ENCODE measurements at places on chromosomes 13 and 19.

DNA sequence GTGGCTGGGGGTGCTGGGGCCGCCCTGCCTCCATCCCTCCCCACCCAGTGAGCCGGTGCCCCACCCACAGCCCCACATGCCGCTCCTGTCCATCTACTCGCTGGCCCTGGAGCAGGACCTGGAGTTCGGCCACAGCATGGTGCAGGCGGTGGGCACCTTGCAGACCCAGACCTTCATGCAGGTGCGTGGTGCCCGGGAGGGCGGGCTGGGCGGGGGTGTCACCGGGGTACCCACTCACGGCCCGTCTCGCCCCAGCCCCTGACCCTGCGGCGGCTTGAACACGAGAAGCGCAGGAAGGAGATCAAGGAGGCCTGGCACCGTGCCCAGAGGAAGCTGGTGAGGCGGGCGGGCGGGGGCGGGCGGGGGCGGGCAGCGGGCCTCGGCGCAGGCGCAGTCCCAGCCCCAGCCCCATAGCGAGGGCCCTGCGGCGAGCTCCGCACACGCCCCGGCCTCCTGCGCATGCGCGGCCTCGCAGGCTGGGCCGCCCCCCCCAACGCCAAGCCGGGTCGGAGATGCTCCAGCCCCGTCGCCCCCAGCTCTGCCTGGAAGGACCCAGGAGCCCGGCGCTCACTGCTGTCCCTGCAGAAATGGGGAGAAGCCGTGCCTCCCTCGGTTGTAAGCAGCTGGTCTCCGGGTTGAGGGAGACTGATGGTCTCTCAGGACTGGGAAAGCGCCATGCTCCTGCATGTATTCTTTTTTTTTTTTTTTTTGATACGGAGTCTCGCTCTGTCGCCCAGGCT is 7.7 kb downstream of the ARHGAP45 start:
- peak; percentile 80 for DNase-seq

- DNase-seq = no peak
Observed at GRCh38 chr19:55690109-55690768, 15.2 kb downstream of the EPN1 start.

DNA sequence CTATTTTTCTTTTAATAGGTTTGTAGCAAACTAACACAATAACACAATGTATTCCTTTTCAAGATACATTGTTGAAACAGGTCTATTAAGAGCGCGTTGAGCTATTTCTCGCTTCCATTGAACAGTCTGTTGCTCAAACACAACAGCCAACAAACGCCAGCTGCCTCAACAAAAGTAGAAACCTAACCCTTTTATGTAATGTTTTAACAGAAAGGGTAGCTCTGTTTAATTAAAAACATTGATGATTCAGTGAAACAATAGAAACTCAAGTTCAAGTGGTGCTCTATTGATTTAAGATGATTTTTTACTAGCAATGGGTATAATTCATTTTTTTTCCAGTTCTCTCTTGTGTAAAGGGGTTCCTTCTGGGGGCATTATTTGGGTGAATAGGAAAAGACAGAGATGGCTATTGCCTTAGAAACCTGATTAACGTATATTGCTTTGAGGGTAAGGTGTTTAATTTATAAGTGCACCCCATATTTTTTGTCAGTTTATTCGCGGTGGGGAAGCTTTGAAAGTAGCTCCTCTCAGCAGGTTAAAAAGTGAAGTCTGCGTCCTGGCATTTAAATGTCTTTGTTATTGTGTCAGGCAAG is 14.9 kb downstream of the ZIC2 start:
- no peak for DNase-seq

GRCh38 chr13:75461314-75461713 is 20.7 kb downstream of the TBC1D4 start:
- DNase-seq = no peak

DNA sequence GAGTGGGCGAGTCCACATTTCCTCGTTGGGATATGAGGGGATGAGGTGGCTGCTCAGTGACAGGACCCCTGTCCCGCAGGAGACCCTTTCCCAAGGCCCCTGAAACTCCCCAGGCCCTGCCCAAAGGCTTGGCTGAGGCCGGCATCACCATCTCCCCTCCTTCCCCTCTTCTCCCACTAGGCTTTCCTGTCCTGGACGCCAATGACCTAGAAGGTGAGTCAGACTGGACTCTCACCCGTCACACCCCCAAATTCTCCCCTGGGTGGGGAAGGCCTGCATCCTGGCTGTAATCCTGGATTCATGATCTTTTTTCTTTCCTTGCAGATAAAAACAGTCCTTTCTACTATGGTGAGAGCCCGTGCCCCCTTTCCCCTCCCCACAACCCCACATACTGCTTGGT is 5.3 kb downstream of the FXYD3 start:
- DNase-seq = no peak

DNA sequence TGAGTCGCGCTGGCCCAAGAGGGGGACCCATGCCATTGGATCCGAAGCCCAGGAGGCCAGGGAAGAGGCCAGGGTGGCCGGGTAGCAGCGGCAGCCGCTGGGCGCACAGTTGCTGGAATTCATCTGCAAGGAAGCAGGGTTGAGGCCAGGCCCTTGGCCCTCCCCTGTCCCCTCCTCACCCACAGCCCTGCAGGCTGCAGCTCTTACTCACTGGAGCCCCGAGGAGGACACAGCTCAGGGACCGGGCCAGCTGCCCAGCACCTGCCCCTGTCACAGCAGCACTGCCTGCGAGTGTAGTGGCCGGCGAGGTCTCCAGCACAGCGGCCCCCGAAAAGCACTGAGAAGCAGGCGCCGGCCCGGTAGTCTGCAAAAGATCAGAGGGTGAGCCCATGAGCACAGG is 11.2 kb downstream of the FBN3 start:
- DNase-seq = no peak

GRCh38 chr13:111039735-111040134 is 75.4 kb upstream of the ARHGEF7 start:
- DNase-seq = no peak

DNA sequence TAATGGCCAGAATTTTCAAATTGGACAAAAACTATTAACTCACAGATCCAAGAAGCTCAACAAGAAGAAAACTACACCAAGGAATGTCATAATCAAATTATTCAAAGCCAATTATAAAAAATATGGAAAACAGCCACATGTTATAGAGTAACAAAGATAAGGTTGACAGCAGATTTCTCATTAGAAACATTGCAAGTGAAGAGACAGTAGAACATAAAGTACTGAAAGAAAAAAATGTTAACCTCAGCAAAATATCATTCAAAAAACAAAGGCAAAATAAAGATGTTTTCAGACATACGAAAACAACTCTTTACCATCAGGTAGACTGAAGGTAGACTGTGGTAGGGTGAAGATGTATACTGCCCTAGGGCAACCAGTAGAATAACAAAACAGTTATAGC is 83.4 kb downstream of the KCNRG start:
- DNase-seq = no peak

GRCh38 chr13:109427148-109427547 is 359.2 kb downstream of the IRS2 start:
- no peak for DNase-seq

- no peak for DNase-seq
Observed at GRCh38 chr13:93736081-93736480, 509.5 kb downstream of the GPC6 start.

DNA sequence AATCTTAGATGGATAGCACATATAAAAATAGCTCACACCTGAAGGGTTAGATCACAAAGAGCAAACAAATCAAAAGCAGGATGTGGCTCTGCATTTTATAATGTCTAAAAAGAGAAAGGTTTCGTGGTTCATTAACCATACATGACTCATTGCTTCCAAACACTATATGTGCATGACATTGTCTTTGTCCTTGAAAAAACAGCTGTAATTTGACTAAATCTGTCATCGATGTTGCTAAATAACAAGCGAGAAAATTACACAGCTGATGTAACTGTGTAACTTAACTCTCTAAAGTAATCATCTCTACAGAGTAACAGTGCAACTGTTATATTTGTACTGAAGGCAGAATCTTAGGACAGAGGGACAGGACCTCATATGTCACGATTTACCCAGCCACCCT is 383.1 kb upstream of the GPC6 start:
- DNase-seq = no peak

- DNase-seq = no peak
Observed at GRCh38 chr19:42424345-42424707, 2.9 kb downstream of the LIPE start.

DNA sequence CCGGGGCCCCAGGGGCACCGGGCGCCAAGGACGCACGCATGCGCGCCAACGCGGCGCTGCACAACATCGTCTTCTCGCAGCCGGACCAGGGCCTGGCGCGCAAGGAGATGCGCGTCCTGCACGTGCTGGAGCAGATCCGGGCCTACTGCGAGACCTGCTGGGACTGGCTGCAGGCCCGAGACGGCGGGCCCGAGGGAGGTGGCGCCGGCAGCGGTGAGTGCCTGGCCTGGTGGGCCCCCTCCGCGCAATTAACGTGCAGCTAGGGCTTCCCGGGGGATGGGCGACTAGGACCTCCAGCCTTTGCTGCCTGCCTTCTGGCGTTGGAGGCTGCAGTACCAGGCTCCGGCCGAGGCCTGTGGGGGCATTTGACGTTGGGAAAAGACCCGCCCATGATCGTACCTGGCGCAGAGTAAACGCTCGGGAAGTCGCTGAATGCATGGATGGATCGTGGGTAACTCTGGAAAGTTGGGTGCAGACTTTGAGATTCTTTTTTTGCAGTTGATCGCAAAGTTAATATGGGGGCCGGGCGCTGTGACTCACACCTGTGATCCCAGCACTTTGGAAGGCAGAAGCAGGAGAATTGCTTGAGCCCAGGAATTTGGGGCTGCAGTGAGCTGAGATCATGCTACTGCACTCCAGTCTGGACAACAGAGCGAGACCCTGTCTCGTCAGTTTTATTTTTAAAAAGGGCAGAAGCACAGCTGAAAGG is 7.3 kb downstream of the APC2 start:
- no peak for DNase-seq

GRCh38 chr19:8458380-8458779 is 13.6 kb downstream of the HNRNPM start:
- no peak for DNase-seq

DNA sequence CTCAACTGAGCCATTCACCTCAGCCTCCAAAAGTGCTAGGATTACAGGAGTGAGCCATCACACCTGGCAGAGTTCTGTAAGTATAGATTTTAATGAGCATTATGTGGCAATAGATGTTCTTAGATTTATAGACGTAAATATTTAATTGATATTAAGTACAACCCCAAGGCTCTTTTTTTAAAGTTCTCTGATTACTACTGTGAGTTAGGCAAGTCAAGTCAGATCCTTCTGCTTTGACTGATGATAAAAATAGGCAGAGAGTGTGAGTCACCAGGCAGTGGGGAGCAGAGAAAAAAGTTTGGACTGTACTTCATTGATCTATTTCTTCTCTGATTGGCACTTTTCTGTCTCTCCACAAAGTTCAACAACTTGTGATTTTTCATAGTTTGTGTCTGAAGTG is 1379.9 kb downstream of the UQCRFS1 start:
- DNase-seq = no peak

DNA sequence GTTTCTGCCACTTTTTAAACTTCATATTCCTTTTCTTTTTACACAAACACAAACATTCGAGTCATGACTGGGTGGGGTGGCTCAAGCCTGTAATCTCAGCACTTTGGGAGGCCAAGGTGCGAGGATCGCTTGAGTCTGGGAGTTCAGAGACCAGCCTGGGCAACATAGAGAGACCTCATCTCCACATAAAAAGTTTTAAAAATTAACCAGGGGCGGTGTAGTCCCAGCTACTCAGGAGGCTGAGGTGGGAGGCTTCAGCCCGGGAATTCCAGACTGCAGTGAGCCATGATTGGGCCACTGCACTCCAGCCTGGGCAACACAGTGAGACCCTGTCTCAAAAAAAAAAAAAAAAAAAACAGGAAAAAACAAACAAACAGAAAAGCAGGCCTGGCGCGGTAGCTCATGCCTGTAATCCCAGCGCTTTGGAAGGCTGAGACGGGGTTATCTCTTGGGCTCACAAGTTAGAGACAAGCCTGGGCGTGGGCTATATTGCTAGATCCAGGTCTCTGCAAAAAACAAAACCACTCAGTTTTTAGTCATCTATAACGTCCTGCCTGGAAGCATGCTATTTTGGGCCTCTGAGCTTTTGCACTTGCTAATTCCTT is 583 bp upstream of the BAX start:
- DNase-seq = no peak

GRCh38 chr19:58544591-58545285 is 874 bp downstream of the TRIM28 start:
- no peak for DNase-seq

- DNase-seq = no peak
Observed at GRCh38 chr19:18119717-18120105, 22.1 kb downstream of the MAST3 start.

DNA sequence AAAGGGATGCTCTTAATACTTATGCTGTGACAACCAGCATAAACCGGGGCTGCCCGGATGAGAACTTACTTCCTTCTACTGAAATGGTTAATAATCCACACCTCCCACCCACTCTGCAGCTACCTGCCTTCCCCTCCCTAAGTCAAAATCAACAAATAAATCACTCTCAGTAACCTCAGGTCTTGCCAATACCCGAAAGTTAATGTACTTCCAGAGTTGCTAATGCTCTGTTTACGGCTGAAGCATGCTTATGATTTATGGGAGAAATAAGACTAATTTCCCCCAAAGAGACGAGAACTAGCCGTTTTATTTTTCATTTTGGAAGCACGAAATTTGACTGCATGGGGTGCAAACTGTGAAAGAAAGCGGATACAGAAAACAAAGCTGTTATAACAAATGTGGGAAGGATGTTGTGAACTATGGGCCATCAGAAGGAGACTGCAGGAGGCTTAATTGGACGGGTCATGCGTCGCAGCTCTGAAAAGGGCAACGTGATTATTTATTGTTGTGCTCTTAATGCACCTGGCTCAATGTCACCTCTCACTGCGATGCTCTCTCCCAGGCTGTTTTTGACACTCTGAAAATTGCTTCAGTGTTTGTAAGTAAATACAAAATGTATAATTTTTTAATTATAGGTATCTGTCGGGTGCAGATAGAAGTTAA is 114.0 kb upstream of the SLC7A1 start:
- DNase-seq = no peak

DNA sequence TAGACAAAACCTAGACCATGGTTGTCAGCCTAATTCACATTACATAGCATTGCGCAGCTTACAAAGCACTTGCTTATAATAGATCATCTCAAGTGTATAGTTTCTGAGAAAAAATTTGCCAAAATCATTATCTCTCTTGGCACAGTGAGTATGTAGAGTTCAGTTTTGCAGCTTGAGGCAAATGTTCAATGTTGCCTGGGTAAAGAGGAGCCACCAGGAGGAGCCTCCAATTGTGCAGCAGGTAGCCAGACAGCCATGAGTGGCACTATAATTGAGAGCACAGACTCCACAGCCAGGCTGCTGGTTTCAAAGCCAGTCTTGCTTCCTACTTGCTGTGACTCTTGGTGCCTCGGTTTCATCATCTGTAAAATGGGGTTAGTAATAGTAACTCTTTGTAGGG is 24.0 kb upstream of the OLFM4 start:
- no peak for DNase-seq

DNA sequence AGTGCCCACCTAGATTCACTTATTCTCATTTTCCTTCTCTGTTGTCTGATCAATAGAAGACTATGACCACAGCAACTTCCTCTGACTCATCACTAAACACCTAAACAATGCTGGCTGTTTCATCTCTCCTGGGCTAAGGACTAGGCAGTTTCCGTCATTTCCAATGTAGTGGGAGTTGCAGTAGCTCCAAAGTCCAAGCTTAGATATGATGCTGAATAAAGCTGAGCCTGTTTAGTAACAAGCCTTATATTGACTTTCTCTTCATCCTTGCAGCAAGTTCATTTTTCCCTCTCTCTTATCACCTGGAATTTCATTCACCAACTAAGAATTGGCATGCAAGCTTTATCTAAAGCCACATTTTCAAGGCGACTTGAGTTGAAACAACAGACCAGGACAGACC is 53.5 kb upstream of the PCDH9 start:
- DNase-seq = no peak

GRCh38 chr19:12983542-12984142 is 11.6 kb upstream of the NFIX start:
- peak; percentile 67 for DNase-seq

Data from GDM1 (cell line).